ENCODE measurements at places on chromosomes 1 and 21.

GRCh38 chr1:235470741-235471439 lies 33.4 kb downstream of the B3GALNT2 start:
- no peak for DNase-seq

GRCh38 chr1:24421502-24421901 lies 5.9 kb downstream of the NIPAL3 start:
- no peak for DNase-seq

DNA sequence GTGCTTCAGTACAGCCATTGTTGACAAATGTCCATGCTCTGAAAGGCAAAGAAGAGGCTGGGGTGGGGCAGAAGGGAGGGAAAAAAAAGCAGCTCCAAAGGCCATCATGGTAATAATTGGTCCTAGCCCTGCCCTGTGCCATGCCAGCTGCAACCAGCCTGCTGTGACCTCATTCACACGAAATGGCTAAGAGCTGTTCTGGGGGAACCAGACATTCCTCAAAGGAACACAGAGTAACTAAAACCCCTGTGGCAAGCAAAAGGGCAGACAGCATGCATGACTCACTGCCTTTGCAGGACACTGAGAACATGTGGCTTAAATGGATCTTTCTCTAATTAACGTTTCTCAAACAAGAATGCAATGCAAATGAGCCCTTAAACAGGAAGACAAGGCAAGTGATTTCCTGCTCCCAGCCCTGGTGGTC lies 42.3 kb downstream of the STYXL2 start:
- no peak for DNase-seq

DNA sequence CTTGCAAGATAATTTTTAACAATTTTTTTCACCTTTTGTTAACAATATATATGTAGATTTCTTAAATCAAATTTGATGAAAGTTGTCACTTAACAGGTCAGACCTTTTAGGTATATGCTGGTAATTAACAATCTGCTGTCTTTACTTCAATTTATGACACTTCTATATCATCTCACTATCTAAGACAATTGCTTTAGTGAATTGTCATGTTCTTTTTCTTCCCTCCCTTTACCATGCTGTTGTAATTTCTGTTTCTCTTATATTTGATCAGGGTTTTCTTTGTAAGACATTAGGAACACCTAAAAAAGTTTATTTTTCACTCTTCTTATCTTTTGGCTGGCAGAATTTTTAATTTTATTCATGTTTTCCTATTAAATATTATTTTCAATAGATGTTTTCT lies 2.0 kb downstream of the IFI16 start:
- DNase-seq: no peak

GRCh38 chr1:10682108-10682445 lies 114.4 kb downstream of the CASZ1 start:
- no peak for DNase-seq

GRCh38 chr1:20819818-20820217 lies 32.7 kb upstream of the HP1BP3 start:
- DNase-seq: no peak

- DNase-seq: peak; percentile 58
Measured at GRCh38 chr1:19799230-19800075, at the start of gene TMCO4. TSS of gene TMCO4 (minus strand) at chr1:19799916. CDS start at chr1:19780758, 19,158 bp downstream.

DNA sequence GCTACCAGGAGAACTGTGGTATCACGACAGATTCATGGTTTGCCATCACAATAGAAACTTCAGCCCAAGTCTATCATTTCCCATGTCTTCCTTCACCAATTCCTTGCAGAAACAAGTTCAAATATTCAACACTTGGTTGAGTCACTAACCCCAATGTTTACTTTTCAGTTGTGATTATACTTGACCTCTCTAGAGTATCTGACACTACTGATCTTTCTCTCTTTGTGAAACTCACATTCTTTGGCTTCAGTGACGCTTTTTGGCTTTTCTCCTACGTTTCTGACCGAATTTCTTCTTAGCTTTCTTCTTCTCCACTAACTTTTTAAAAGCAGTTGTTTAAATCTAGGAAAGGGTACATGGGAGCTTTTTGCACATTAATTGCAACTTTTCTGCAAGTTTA lies 48.8 kb upstream of the HMGB4 start:
- no peak for DNase-seq

- no peak for DNase-seq
Measured at GRCh38 chr1:10800778-10801177, 4.3 kb upstream of the CASZ1 start.

DNA sequence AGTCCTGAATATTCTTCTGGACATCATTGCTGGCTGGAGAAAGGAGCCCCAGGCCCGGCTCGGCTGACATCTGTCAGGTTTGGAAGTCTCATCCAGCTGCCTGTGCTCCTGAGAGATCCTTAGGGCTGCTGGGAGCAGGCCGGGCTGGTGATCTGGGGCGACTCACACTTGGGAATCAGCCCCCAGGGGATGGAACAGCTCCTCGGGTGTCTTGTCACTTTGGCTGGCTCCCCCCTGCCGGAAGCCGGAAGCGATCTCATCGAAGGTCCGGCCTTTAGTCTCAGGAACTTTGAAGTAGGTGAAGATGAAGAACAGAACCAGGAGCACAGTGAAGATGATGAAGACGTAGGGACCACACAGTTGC lies 31.8 kb downstream of the SLC2A1 start:
- no peak for DNase-seq

- no peak for DNase-seq
Measured at GRCh38 chr1:113035086-113035485, 37.9 kb upstream of the LRIG2 start.

- DNase-seq: no peak
Measured at GRCh38 chr1:27778056-27778455, 5.0 kb downstream of the STX12 start.

GRCh38 chr21:36554411-36555157 lies 74.7 kb upstream of the CLDN14 start:
- DNase-seq: no peak

GRCh38 chr1:63731117-63732043 lies 42.4 kb upstream of the ROR1 start:
- no peak for DNase-seq

DNA sequence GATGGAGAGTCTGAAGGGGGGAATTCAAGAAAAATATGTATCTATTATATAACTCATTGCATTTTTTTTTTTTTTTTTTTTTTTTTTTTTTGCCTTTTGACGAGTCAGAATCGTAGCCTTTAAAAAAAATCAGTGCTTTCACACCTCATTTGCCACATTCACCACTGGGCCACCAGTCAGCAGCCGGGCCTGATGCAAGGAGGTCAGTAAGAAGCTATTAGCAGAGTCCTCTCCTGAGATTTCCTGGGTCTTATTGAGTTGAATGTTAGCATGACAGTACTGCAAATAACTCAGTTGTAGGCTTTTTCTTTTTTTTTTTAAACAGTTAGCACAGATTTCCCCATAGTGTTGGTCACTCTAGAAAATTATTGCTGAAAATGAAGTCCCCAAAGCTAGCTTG lies 139.8 kb downstream of the SPATA17 start:
- DNase-seq: no peak

DNA sequence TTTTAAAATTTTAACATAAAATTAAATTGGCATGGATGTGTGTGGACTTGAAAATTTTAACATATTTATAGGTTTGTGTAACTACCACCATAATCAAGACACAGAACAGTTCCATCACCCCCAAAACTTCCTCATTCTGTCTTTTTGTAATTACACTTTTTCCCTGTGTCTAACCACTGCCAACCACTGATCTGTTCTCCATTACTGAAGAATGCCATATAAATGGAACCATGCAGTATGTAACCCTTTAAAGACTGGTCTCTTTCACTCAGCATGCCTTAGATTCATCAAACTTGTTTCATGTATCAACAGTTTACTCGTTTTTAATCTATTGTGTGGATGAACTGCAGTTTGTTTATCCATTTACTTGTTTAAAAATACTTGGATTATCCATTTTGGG lies 13.0 kb upstream of the AHCYL1 start:
- DNase-seq: no peak

DNA sequence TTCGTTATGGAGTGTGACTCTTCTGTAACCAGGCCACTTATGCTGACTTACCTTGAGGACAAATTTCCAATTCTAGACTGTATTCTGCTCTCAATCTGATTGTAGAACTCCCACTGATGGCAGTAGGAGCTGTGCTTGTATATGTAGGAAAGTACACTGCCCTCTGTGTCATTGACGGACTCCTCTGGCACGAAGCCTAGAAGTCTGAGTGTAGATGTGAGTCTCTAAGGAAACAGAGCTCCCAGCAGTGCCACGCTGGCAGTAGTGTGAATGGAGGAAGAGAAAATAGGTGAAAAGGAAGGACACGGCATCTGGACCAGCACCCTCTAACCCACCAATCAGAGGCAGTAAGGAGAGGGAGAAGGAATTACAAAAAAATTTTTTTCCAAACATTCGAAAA lies 130.4 kb upstream of the ADGRL2 start:
- DNase-seq: no peak

DNA sequence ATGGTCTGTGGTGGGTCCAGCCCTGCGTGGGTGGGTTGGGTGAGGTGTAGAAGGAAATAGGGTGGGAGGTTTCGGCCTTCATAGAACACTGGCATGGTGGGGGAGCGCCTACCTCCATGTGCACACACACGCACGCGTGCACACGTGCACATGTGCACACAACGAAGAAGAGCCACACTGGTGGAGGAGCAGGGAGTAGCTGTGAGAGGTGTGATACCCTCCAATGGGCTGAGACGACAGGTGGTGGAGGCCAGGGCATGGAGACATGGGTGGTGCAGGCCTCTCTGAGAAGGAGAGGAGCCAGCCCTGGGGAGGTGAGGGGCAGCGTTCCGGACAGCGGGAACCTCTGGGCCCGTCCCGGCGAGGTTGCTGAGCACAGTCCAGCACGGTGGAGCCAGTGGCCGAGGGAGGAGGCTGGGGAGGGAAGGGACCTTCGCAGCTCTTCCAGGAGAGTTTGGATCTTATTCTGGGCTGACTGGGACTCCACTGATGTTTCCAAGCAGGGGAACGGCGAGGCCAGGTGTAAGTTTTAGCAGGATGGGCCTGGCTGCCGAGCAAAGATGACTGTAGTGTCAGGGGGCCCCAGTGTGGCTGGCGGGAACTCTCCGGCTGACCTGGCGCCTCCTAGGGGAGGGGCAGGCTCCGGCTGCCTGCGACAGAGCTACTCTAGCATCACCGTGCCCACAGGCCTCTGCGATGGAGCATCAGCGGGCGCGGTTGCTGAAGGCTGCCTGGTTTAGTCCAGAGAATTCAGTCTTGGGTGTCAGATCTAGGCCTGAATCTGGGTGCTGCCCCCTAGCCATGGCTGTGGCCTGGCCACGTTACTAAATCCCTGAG lies 107.2 kb downstream of the ARHGEF10L start:
- DNase-seq: no peak

GRCh38 chr1:39398278-39399021 lies 93.0 kb upstream of the BMP8A start:
- no peak for DNase-seq

GRCh38 chr1:9111957-9112356 lies 16.9 kb downstream of the GPR157 start:
- DNase-seq: no peak

- no peak for DNase-seq
Measured at GRCh38 chr1:157968946-157969345, 24.5 kb upstream of the KIRREL1 start.

GRCh38 chr1:46522184-46522968 lies 29.1 kb downstream of the KNCN start:
- no peak for DNase-seq

- no peak for DNase-seq
Measured at GRCh38 chr1:107877092-107877491, 87.9 kb downstream of the VAV3 start.

GRCh38 chr1:201882665-201883132 lies 6.0 kb upstream of the SHISA4 start:
- no peak for DNase-seq

DNA sequence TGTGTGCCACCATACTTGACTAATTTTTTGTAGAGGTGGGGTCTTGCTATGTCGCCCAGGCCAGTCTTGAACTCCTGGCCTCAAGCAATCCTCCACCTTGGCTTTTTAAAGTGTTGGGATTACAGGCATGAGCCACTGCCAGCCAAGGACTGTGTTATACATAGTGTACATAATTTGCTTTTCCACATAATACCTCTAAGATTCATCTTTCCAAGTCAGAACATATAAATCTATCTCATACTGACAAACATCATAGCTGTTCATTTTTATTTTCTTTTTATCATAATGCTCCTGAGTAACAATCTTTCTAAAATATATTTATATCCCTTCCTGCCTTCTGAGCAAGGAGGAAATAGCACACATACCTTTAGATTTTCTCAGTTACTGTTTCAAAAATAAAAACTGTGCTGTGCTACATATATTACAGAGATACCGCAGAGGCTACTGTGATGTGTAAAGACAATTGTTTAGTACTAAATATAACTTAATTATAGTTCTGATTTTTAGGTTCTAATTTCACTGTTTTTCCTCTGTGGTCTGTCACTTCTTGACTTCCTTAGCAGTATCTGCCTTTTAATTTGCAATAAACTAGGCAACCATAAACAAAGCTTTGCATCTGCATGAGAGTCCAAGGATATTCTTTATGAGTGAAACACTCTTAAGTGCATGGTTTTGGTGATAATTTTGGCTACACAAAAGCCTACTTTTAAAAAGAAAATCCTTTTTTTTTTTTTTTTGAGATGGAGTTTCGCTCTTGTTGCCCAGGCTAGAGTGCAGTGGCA lies 59.3 kb downstream of the EYA3 start:
- no peak for DNase-seq

DNA sequence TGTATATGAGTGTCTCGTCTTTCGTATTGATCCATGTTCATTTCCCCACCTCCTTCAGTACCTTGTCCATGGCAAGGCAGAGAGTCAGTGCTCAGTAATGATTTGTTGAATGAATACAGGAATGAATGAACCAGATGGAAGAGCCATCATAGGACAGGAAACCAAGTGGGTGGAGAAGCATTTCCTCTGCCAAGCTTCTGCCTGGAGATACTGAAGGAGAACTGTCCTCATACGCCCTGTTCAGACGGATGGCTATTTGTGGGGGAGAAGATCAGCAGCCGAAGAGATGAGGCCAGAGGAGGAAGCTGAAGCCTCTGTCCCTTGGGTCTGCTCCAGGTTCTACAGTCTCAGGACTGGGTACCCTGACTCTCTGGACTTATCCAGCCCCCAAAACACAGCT lies 5.8 kb downstream of the FAM43B start:
- DNase-seq: no peak

- no peak for DNase-seq
Measured at GRCh38 chr1:11331036-11331944, 58.3 kb downstream of the UBIAD1 start.

GRCh38 chr1:66464802-66465201 lies 69.2 kb upstream of the SGIP1 start:
- no peak for DNase-seq

DNA sequence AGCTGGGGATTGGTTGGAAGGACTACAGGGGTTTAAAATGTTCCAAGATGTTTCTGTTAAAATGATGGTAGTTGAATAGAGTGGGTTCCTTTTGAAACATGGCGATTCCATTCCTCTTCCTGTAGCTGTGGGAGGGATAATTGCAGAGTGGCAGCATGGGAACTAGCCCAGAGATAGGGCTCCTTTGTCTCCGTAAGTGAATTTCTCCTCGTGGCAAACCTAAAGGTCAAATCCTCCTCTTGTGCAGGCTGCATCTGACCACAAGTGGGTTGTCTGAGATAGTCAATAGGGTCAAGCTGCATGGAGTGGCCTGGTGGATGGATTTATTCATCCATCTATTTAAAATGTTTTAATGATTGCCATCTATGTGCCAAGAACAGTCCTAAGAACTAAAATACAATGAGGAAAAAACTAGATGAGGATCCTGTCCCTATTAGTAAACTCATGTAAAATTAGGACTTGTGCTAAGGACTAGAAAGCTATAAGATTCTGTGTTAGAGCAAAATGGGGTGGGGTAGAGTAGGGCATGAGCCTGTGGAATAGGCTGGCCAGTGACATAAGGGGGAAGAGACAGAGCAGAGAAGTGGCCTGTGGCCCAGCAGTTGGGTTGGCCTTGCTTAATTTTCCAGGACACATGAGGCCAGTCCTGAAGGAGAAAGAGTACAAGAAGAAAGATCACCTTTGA lies 89.1 kb upstream of the IVNS1ABP start:
- DNase-seq: no peak
